Psoas muscle (tissue), 8 donors: ENCODE measurements at places on chromosomes 4 and X. TPM values are rescaled to one million over a fixed set of nuclear protein-coding genes. Genes with fewer than 3 reads are reported as not detected.

The CYBB gene
- 6.6 TPM for total RNA-seq

The TIGD4 gene
- total RNA-seq, result 0.36 TPM

The ADH4 gene
- total RNA-seq, result 0.28 TPM

The UGT2B11 gene
- not detected for total RNA-seq

The NXF2 gene
- total RNA-seq, result not detected

The TLR7 gene
- 0.12 TPM for total RNA-seq

The STARD8 gene
- 14.3 TPM for total RNA-seq

The COX18 gene
- 9.2 TPM for total RNA-seq

The DRD5 gene
- not detected for total RNA-seq

The XAGE1B gene
- total RNA-seq, result not detected

The MAGEB1 gene
- not detected for total RNA-seq

The MAGEC1 gene
- not detected for total RNA-seq

The SH3D19 gene
- 31.1 TPM for total RNA-seq

The SLC7A11 gene
- total RNA-seq, result 0.26 TPM

The DOCK11 gene
- 4.4 TPM for total RNA-seq

The GRID2 gene
- not detected for total RNA-seq

The SMARCA1 gene
- 29.3 TPM for total RNA-seq

The RBM46 gene
- total RNA-seq, result not detected

The GAGE12F gene
- total RNA-seq, result not detected

The PFKFB1 gene
- total RNA-seq, result 10.3 TPM

The CNGA1 gene
- total RNA-seq, result 0.77 TPM

The MAGEA1 gene
- not detected for total RNA-seq

The CFI gene
- 4.4 TPM for total RNA-seq

The OPN1LW gene
- total RNA-seq, result not detected

The PNMA3 gene
- 0.10 TPM for total RNA-seq
